ENCODE measurements at places on chromosomes 2 and 18.

GRCh38 chr2:215207041-215207440 is 68.6 kb upstream of the ABCA12 start:
- DNase-seq = no peak

DNA sequence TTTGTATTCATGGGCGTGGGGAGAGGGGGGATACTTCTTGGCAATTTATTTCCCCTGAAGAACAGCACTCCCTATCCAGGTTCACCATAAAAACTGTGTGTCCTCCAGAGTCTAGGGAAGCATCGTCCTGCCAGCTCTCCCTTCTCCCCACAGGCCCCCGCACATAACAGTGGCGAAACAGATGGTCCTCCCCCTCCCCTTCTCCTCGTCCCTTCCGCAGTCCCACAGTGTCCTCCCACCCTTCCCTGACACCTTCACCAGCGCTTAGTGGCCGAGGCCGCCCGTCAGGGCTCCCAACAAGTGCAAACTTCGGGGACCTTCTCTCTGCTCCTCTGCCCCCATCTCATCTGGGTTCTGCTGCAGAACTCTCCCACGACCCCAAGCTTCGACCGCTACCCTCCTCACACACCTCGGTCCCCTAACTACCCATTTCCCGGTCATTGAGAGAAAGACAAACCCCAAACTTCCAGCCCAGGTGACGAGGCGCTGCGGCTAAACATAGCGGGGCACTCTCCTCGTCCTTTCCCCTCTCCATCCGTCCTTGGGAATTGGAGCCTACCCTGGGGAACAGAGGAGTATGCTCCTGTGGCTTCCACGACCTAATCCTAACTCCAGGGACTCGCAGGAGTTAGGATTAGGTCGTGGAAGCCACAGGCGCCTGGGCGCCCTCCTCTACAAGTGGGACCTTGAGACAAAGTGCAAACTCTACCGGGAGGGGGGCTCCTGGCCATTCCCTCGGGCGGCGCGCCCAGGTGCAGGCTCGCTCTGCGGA is 971 bp downstream of the ZNF385B start:
- DNase-seq = no peak

GRCh38 chr2:217918308-217919024 is 84.3 kb downstream of the TNS1 start:
- DNase-seq = no peak

GRCh38 chr2:27804146-27804545 is 32.6 kb downstream of the MRPL33 start:
- no peak for DNase-seq

- DNase-seq = no peak
These were observed 266.6 kb downstream of the PDE11A start for GRCh38 chr2:177806025-177806424.

DNA sequence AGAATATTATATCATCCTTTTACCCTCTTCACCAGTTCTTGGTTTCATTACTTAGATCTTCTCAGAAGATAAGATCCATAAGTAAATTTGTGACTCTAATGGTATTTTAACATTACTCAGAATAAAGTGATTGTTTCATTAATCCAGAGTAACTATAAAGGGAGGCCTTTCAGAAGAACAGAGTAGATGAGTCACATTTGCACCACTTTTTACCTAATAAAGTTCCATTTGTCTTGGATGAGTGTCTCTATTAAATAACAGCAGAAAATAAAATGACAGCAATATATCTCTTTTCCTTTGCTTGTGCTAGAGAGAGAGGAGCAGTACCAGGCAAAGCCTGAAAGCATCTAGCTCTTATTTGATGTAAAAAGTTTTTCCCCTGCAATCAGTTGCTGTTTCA is 926.5 kb upstream of the CNTNAP5 start:
- no peak for DNase-seq

GRCh38 chr2:30448308-30448707 is 1.3 kb downstream of the LCLAT1 start:
- no peak for DNase-seq

GRCh38 chr2:20135631-20136050 is 84.2 kb upstream of the LAPTM4A start:
- DNase-seq = peak; percentile 80

DNA sequence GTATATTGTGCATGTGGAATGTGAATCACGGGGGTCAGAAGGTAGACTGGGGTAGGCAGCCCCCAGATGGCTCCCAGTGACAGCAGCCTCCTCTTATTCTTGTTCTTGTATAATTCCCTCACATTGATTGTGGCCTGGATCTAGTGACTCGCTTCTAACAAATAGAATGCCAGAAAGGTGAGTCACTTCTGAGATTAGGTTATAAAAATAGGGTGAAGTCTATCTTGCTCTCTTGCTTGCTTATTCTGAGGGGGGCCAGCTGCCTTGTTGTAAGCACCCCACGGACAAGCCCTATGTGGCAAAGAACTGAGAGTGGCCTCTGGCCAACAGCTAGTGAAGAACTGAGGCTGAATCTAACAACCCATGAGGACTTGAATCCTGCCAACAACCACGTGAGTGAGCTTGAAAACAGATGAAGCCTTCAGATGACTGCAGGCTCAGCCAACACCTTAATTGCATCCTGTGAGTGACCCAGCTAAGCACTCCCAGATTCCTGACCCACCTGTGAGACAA is 15.6 kb upstream of the RMND5A start:
- no peak for DNase-seq

DNA sequence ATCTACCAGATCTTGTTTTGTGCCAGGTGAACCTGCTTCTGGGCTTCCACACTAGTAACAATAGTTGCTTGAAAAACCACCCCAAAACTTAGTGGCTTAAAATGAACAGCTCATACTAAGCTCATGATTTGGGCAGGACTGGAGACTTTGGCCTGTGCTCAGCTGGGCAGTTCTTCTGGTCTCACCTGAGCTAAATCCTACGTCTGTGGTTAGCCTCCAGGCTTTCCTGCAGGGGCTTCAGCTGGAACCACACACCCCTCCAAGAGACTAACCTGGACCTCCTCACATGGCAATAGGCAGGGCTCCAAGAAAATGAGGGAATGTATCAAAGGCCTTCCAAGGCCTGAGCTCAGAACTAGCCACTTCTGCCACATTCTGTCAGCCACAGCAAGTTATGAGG is 144.1 kb downstream of the CD8B2 start:
- DNase-seq = no peak

Measured in ecto neural progenitor cell (in vitro differentiated cells).